ENCODE measurements at places on chromosomes 3 and 15.
A peak's percentile ranks its signal among the peaks of the same experiment; 100 is the strongest.

GRCh38 chr3:149186721-149187120, 34.9 kb downstream of the CP start:
- DNase-seq = no peak

- DNase-seq = no peak
Observed at GRCh38 chr3:113156816-113157333, 54.5 kb upstream of the BOC start.

- no peak for DNase-seq
Observed at GRCh38 chr15:40114218-40114617, 5.5 kb upstream of the BMF start.

GRCh38 chr3:153379516-153379915, 217.5 kb downstream of the RAP2B start:
- no peak for DNase-seq

- DNase-seq = no peak
Observed at GRCh38 chr3:118497274-118497673, 537.4 kb downstream of the IGSF11 start.

DNA sequence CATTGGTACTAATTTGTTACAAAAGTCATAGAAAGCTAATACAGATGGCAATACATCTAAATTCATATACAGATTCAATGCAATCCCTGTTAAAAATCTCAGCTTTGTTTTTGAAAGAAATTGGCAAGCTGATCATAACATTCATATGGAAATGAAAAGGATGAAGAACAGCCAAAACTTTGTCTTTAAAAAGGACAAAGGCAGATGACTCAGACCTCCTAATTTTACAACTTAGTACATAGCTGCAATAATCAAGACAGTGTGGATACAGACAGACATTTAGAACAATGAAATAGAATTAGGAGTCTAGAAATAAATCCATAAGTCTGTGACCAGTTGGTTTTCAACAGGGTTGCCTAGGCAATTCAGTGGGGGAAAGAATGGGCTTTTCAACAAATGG, 63.3 kb downstream of the AQP9 start:
- DNase-seq = no peak

- DNase-seq = peak; percentile 44
Observed at GRCh38 chr3:42683875-42684598, 1.3 kb upstream of the KLHL40 start.

GRCh38 chr3:13479332-13479581, 849 bp upstream of the HDAC11 start:
- DNase-seq = no peak

DNA sequence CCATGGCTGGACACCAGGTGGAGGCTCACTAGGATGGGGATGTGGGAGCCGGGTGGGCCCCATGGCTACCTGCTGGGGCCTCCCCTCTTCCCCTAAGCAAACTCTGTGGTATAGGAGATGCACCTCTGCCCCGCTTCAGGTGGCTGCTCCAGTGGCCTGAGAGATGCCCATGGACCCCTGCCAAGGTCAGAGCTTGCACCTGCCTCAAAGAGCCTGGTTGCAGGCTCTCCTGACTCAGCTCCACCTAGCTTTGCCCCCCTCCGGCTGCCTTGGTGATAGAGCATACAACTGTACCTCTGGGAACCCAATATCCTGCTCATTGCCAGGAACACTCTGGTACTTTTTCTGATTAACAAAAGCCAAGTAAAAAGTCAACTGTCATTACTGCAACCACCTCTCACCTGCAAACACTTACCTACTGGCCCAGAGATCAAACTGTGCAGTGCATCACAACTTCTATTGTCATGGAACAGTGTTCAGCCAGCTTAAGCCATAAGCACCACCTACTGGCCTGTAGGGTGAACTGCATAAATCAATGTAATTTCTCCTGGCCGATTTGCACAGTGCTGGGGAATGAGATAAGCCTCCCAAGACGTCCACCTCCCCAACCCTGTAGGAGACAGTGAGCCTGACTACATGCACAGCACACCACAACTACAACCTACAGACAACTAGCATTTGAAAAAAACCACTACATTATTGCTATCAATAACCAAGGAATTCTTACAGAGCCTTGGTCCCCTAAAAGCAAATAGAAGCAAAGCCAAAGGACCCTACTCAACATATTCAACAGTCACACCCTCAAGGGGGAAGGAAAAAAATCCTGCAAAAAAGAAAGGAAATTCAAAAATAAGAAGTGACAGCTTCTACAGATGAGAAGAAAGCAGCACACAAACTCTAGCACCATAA, 352.4 kb upstream of the ARHGEF26 start:
- DNase-seq = no peak

GRCh38 chr15:29533647-29534046, 264.0 kb upstream of the NSMCE3 start:
- no peak for DNase-seq

- no peak for DNase-seq
Observed at GRCh38 chr15:32747921-32748342, 30.1 kb downstream of the GREM1 start.

DNA sequence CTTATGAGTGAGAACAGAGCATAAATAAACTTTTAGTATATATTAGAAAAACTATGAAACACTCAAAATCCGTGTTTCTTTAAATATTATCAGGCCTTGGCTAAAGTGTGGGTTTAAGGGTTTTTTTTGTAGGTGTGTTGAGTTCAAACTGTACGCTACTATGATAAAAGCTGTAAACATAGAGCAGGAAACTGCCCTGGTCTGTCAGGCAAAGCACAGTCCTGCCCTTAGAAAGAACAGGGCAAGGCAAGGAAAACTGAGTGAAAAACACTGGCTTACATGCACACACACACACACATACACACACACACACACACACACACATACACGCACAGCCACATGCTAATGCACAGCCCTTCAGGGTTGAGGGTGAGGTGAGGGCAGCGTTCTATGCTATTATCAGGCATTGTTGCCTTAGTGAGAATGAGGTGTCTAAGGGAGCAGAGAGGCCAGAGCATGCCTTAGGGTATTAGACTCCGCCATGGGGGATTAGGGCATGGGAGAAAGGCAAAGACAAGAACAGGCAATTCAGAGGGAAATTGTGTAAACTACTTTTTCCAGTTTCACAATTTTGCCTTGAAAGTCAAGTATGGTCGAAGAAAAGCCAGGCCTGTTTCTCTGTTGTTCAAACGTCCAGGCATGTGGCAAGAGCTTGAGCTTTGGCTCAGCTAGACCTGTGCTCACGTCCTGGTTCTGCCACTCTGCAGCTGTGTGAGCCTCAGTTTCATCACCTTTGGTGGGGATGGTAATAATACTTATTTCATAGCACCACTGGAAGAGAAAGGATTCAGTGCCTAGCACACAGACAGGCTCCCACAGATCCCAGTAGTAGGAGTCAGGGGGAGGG, 36.3 kb upstream of the TPM1 start:
- DNase-seq = no peak

DNA sequence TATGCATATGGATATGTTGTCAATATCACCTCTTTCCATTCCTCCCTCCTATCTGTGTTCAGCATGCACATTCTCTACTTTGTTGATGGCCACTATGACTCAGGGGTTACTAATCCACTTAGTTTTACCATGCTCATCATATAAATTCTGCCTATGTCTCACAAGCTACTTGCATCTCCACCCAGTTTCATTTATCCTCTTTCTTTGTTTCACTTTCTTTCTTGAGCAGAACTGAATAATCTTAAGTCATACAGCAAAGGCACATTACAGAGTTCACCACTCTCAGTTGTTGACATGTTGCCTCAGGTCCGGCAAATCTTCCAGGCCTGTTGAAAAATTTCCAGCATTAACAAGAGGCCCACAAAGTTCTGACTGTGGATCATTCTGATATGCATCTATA, 71.5 kb downstream of the SSR3 start:
- no peak for DNase-seq

- peak; percentile 91 for DNase-seq
Observed at GRCh38 chr3:135017003-135017893, 222.2 kb downstream of the EPHB1 start.

Data from NCI-H510A (cell line).